NCI-H1048 (cell line): ENCODE measurements at places on chromosomes 13 and 19.

GRCh38 chr19:41030651-41031050 is 39.6 kb downstream of the CYP2B6 start:
- no peak for DNase-seq

DNA sequence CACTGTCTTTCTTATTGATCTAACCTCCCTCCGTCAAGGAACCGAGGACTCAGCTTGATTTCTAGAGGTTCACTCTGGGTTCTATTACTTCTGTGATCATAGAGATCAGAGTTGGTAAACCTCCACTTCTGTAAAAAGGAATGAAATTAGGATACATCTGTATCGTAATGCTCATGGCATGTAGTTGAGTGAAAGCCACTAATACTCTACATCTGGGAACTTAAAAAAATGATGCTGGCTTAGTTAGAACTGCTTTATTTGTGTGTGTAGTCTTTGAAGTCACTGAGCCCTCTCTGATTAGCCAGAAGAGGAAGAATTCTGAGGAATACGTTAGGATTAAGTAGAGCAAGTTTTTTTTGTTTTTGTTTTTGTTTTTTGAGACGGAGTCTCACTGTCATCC is 140.8 kb downstream of the GGACT start:
- no peak for DNase-seq

DNA sequence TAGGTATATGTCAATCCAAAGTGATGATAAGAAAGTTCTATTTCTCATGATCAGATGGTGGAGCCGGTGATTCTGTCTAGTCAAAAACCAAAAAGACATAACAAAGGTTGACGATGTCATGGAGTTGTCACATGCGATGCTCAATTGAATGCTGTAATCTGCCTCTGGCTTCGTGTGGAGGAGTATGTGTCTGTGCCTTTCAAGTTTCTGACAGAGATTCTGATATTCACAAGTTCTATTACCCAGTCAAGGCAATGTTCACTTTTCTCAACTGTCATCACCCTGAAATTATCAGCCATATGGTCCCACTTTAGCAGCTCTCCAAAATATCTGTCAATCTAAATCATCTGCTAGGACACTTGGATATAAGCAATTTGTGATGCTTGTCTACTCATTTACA is 367.6 kb upstream of the PRR20A start:
- DNase-seq: no peak

DNA sequence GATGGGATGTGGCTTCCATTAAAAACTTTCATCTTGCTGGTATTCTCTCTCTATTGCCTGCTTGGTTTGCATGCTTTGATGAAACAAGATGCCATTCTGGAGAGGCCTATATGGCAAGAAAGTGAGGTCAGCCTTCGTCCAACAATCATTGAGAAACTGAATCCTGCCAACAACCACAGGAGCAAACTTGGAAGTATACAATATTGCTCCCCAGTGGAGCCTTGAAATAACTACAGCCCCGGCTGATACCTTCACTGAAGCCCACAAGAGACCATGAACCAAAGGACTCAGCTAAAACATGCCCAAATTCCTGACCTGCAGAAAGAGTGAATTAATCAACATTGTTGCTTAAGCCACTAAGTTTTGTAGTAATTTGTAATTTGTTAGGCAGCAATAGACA is 82.5 kb upstream of the FGF14 start:
- no peak for DNase-seq

DNA sequence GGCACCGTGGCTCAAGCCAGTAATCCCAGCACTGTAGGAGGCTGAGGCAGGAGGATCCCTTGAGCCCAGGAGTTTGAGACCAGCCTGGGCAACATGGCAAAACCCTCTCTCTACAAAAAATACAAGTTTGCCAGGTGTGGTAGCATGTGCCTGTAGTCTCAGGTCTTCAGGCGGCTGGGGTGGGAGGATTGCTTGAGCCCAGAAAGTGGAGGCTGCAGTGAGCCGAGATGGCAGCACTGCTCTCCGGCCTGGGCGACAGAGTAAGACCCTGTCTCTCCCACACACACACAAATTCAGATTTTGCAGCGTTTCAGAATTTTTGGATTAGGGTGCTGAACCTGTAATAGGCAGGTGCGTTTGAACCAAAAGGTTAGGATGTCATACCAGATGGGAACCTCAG is 2.2 kb downstream of the RPS11 start:
- DNase-seq: no peak

GRCh38 chr13:53342623-53343360 is 314.2 kb downstream of the OLFM4 start:
- DNase-seq: no peak
